ENCODE measurements at places on chromosomes 13 and 19. TPM values are rescaled to one million over a fixed set of nuclear protein-coding genes. Genes with fewer than 3 reads are reported as not detected.

GRCh38 chr19:41222240-41222639 is 3.2 kb downstream of the AXL start:
- DNase-seq = no peak

DNA sequence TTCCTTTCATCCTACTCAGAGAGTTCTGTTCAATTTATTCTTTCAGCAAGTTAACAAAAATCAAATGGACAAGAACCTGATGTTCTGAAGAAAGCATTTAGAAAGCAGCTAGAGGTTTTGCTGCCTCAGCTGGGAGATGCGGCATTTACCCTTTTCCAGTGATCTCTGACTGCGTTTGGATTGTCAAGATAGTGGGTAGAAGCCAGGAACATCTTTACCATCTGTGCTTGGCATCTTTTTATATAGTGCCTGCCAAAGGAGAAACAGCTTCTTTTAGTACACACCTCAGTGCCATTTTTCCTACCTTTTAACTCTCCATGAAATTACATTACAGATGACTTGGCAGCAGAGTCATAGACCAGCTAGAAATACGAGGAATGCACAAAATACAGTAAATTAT is 680.8 kb downstream of the SLITRK1 start:
- DNase-seq = no peak

DNA sequence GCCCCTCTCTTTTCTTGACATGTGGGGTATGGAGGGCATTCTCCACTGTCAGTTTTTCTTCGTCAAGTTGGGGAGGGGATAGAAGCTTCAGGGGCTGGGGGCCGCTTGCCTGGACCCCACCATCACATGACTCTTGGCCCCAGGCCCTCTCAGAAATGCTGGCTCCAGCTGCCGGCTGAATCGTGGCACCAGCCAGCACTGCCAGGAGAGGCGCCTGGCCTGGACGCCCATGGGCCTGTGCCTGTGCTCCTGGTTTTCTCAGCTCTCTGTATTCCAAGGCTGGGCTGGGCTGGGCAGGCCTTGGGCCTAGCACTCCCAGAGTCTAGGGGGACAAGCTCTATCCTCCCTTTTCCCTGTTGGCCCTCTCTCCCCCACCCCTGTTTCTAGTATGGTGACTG is 38.6 kb downstream of the LYL1 start:
- no peak for DNase-seq

GRCh38 chr13:28338006-28338574 is 156.8 kb downstream of the FLT1 start:
- peak; percentile 54 for DNase-seq

Gene TJP3
- not detected for total RNA-seq

Gene NLRP9
- not detected for total RNA-seq

Gene DAZAP1
- 177 TPM for total RNA-seq

Gene MCEMP1
- not detected for total RNA-seq
